ENCODE measurements at places on chromosomes 3 and 15.

- no peak for DNase-seq
These were observed 29.7 kb downstream of the ACAD11 start for GRCh38 chr3:132629928-132630327.

GRCh38 chr3:125123451-125124305, 67.9 kb upstream of the HEG1 start:
- DNase-seq: no peak

DNA sequence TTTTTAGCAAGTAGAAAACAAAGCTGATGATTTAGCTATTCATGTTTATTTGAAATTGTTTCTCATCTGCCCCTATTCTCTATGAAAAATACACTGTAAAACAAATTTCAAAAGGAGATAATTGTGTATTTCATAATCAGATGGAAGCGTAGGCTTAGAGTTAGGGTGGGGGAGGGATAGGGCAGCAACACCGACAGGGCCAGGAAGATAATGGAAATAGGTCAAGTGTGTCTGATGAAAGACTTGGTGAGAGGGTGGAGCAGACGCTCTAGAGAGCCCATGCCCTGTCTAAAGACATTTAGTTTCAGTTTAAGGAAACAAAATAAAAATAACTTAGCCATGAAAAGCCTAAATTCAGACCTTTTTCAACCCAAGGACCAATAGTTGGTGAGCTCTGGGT, 51.6 kb upstream of the ARL6 start:
- DNase-seq: no peak

- no peak for DNase-seq
These were observed 137.7 kb downstream of the NSMCE3 start for GRCh38 chr15:29131840-29132420.

All from activated T-cell treated with anti-CD3 and anti-CD28 coated beads, Interleukin-2, amount 50 U/mL, for 48 hours (primary cell).